Stimulated activated CD4-positive, alpha-beta T cell treated with anti-CD3 and anti-CD28 coated beads, Interleukin-1b, Interleukin-23, amount 100 ng/mL, for 48 hours (primary cell): ENCODE measurements at places on chromosomes 5 and 9.
A peak's percentile ranks its signal among the peaks of the same experiment; 100 is the strongest.

GRCh38 chr9:122348288-122348777, 22.5 kb upstream of the PTGS1 start:
- DNase-seq = no peak

DNA sequence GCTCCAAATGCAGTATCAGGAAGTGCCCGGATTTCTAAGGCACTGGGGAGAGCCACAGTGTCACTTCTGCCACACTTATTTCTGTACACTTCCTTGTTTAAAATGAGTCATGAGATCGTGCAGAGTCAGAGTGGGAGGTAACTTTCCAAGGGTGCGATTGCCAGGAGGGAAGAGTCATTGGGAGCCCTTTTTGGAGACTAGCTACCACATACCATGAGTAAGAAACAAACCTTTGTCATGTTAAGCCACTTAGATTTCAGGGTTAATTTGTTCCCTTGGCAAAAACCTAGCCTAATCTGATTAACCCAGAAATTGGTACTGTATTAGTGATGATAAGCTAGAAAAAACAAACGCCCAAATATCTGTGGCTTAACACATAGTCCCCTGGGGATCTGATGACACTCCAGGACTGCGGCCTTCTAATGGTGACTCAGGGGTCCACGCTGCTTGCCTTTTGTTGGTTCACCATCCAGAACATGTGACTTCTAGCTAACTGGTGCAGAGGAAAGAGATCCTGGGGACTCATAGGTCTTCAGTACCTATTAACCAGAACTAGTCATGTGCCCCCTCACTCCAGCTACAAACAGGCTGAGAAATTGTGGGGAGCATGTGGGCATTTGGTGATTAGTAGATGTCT, 48.6 kb upstream of the TLE1 start:
- no peak for DNase-seq

GRCh38 chr5:41143131-41143901, 70.0 kb downstream of the C6 start:
- no peak for DNase-seq

- no peak for DNase-seq
These were observed 269.1 kb downstream of the EFNA5 start for GRCh38 chr5:107401470-107402122.

GRCh38 chr5:59256331-59256730, 637.2 kb downstream of the PDE4D start:
- DNase-seq = no peak

DNA sequence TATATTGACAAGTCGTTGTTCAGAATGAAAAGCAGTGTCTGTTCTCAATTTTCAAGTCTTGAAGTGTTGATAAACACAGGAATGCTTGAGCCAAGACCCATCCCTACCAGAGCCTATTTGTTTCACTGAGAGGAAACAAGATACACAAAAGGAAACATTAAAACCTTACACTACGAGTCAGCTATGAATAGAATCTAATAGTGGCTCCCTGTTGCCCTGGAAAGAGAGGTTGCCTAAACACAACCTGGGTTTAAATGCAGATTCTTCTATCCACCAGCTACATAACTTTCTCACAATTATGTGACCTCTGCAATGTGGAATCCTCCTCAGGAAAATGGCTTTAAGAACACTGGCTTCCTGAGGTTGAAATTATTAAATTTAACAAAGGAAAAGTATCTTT, 29.1 kb upstream of the BNC2 start:
- no peak for DNase-seq

- DNase-seq = peak; percentile 46
These were observed 76.9 kb upstream of the NFIL3 start for GRCh38 chr9:91500509-91501014.

GRCh38 chr5:29039994-29040393, 2001.6 kb upstream of the CDH9 start:
- no peak for DNase-seq

GRCh38 chr9:135065804-135066203, 21.7 kb upstream of the OLFM1 start:
- no peak for DNase-seq

DNA sequence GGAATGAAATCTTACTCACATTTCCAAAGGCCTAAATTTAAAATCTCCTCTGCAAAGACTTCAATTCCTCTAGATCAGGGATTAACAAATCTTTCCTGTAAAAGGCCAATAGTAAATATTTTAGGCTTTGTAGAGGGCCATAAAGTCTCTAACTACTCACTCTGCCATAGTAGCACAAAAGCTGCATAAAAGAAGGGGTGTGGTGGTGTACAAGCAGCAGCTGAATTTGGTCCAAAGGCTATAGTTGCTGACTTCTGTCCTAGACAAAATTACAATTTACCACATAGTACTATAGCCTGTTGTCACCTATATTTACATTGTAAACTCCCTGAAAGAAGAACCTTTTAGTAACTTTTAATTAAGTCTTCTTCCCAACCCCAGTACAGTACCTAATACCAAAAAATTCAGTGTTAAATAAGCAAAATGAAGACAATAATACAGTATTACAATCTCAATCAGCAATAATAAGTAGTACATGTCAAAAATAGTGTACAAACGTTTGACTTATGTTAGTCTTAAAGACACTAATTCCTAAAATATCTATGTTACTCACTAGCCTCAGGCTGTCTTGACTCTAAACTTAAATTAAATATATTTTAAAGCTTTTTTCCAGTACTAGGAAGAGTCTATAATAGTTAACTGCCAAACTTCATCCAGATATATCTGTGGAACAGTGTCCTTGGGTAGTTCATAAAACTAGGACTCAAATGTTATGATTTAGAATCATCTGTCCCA, 6.9 kb downstream of the CETN3 start:
- DNase-seq = no peak
